Cerebellum (tissue), 4 donors: ENCODE measurements at places on chromosomes 7 and 10.

DNA sequence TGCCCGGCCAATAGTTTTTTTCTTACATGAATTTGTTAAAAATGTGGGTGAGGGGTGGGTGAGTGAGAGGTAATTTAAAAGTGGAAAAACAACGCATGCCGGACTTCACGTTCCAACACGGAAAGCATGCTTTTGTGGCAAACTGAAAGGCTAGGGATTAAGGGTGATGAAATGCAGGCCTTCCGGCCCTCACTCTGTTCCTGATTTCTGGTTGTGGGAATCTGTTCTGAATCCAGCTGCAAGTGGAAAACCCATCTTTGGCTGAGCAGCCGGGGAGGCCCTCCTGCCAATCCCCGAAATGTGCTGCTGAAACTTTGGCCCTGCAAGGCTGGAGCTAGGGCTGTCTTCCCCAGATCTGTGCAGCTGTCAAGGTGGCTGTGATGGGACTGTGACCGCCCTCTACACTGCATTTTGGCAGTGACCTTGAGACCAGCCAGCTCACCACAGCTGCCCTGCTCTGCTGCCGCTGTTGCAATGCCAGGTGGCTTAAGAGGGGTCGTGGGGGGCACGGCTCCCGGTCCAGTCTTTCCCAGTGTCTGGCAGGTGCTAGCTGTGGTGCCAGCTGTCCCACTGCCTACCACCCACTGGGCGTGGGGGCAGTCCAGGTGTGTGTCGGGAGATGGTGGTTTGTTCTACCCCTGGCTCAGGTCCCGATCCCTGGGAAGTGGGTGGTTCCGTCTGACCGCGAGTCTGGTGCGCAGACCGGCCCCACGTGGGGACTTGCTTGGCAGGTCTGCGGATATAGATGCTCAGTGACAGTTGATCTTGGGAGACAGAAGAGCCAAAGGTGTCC, 39.0 kb downstream of the TET1 start:
- peak; percentile 38 for DNase-seq

DNA sequence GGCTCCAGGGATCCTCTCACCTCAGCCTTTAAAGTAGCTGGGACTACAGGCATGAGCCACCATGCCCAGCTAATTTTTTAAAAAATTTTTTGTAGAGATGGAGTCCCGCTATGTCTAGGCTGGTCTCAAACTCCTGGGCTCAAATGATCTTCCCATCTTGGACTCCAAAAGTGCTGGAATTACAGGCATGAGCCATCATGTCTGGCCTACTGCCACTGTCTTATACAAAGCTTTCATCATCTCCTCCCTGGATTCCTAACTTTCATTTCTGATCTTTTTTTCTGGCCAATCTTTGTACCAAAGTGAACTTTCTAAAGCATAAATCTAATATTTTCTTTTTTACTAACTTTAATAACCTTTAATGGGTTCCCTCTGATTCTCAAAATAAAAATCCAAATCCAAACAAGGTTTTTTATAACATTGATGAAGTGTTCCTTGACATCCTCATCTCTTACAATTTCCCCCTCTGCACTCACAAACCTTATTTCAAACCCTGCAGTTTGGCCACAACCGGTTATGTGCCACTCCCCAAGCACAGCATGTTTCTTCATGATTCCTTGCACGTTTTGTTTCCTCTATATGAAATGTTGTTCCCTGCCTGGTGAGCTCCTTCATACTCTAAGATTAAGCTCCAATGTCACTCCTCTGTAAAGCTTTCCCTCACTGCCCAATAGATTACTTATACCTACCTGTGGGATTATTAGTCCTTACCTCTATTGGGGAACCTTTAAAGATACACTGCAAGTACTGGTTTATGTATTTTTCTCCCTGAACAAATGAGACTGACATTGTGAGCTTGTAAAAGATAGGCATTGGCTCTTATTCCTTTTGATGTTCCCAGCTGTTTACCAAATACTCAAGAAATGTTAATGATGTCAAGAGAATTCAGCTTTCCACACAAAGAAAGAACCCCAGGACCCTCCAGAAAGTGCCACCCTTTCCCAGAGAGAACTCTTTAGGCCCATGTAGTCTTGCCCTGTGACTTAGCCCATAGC, 101.7 kb downstream of the HOXA1 start:
- DNase-seq: no peak

DNA sequence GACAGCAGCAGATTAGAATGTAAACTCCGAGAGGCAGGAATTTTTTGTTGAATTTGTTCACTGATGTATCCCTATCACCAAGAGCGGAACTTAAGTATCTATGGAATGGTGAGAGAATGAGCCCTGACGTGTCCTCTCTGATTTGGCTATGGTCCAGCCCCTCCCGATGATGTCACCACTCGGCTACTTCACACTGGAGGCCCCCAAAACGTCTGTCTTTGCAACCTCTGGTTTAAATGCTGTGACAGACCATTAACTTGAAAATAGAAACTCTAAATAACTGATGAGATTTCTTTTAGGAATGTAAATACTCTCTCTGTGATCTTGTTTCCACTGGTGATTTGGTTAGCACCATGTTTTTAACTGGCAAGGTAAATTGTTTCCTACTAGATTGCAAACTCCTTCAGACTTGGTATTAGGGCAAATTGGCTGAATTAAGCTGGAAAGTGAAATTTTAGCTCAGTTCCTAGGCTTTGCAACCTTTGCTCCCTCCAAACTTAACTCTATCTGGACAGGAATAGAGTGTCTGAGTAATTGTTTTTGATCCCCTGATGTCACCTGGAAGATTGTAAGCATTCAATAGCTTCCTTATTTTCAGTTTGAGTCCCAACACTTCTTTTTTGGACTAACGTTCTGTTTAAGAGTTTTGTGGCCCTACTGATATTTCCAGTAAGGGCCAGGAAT, 19.1 kb downstream of the SLC16A12 start:
- DNase-seq: no peak

GRCh38 chr7:86926732-86927131, 132.7 kb downstream of the ELAPOR2 start:
- peak; percentile 42 for DNase-seq

DNA sequence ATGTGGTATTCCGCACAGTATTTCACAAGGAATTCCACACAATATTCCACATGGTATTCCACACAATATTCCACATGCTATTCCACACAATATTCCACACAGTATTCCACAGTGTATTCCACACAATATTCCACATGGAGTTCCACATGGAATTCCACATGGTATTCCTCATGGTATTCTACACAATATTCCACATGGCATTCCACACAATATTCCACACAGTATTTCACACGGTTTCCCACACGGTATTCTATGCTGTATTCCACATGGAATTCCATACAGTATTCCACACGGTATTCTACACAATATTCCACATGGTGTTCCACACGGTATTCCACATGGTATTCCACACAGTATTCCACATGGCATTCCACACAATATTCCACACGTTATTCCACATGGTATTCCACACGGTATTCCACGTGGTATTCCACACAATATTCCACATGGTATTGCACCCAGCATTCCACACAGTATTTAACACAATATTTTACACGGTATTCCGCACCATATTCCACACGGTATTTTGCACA, 137.3 kb upstream of the CHST15 start:
- no peak for DNase-seq
